ENCODE measurements at places on chromosomes 11 and 22. TPM values are rescaled to one million over a fixed set of nuclear protein-coding genes. Genes with fewer than 3 reads are reported as not detected.

GRCh38 chr22:25572708-25573171, 8.3 kb downstream of the GRK3 start:
- DNase-seq: no peak

DNA sequence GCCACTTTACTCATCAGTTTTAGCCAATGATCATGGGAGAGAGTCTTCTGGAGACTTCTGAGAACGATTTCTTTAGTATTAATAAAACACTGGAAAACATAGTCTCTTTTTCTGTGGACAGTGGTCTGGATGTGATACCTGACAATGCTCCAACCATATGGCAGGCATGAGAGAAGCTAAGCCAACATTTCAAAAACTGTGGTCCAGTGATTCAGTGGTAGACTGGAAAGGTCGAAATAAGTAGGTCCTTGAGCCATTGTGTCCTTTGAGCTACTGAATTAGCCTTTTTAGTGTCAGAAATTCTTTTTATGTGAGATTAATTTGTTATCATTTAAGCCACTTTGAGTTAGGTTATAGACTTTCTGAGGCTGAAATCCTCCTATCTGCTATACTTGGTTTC, 197.7 kb upstream of the CTSC start:
- no peak for DNase-seq

DNA sequence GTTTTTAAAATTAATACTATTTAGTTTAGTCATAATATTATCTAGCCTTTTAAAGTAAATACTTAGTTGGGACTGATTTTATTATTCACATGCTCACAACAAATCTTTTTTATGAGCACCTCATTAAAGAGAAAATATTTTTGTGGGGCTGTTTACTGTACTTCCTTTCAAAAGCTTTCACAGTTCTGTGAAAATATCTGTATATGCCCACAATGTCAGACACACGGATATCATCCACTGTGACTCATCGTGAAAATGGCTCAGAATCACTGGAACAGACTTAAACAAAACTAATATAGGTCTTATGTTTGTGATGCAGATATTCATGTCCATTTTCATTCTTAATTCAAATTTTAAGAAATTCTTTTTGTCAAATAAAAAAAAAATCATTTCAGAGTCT, 305.2 kb downstream of the RAB38 start:
- DNase-seq: no peak

DNA sequence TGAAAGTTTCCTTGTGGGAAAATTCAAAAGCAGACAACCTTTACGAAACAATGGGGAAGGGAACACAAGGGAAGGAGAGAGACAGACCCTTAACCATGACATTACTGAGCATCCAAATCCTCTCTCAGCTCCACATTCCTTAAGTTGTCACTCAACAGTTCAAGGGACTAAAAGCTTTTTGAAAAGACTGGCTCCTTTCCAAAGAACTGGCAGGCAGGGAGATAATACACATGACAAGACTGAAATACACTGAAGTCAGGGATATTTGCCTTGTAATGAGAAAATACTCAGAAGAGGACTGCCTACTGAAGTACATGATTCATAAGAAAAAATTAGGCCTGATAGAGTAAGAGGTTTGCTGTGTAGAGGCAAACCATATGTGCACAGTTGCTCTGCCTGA, 69.1 kb downstream of the SMCO4 start:
- DNase-seq: no peak

MMP1 gene
- 5.5 TPM for polyA plus RNA-seq

ARHGAP8 gene
- 16.2 TPM for polyA plus RNA-seq

- no peak for DNase-seq
These were observed 3.1 kb downstream of the PPM1F start for GRCh38 chr22:21949569-21949918.

- DNase-seq: no peak
These were observed 4.5 kb downstream of the DMC1 start for GRCh38 chr22:38565441-38565840.

F2 gene
- 0.28 TPM for polyA plus RNA-seq

OVOL1 gene
- polyA plus RNA-seq: 32.6 TPM

OR51B2 gene
- not detected for polyA plus RNA-seq

GRCh38 chr11:33588056-33588455, 112.6 kb downstream of the C11orf91 start:
- no peak for DNase-seq

TRIM6 gene
- 2.6 TPM for polyA plus RNA-seq

All from large intestine (tissue), 12 donors.